ENCODE measurements at places on chromosomes 5 and 9. TPM values are rescaled to one million over a fixed set of nuclear protein-coding genes. Genes with fewer than 3 reads are reported as not detected.

GRCh38 chr5:40654377-40654991 is 25.2 kb upstream of the PTGER4 start:
- H3K4me3 ChIP-seq: no peak overlapping the region
- H3K36me3 ChIP-seq: no peaks in the 10 kb centered on the region
- no peaks in the 10 kb centered on the region for H3K4me1 ChIP-seq
- no peak for DNase-seq
- H3K27ac ChIP-seq: no peak overlapping the region
- no peaks in the 10 kb centered on the region for H3K27me3 ChIP-seq

GRCh38 chr9:90808890-90809685 is 7.5 kb downstream of the SYK start:
- no peak overlapping the region for H3K4me3 ChIP-seq
- no peak for DNase-seq
- peaks cover 10% of the 10 kb centered on the region for H3K27me3 ChIP-seq
- no peaks in the 10 kb centered on the region for H3K36me3 ChIP-seq
- H3K4me1 ChIP-seq: no peaks in the 10 kb centered on the region
- no peak overlapping the region for H3K27ac ChIP-seq

- no peak overlapping the region for H3K27ac ChIP-seq
- no peak overlapping the region for H3K4me3 ChIP-seq
- H3K4me1 ChIP-seq: peaks cover 10% of the 10 kb centered on the region
- no peaks in the 10 kb centered on the region for H3K27me3 ChIP-seq
- DNase-seq: no peak
These were observed 408.3 kb downstream of the KDM4C start for GRCh38 chr9:7166074-7166473.

GRCh38 chr9:117377046-117377445 is 37.8 kb downstream of the ASTN2 start:
- H3K36me3 ChIP-seq: no peaks in the 10 kb centered on the region
- no peak overlapping the region for H3K27ac ChIP-seq
- DNase-seq: peak; percentile 61

Gene PCDHB3
- polyA plus RNA-seq: not detected

Measured in sigmoid colon (tissue), 7 donors.